ENCODE measurements at places on chromosomes 7 and 10.

DNA sequence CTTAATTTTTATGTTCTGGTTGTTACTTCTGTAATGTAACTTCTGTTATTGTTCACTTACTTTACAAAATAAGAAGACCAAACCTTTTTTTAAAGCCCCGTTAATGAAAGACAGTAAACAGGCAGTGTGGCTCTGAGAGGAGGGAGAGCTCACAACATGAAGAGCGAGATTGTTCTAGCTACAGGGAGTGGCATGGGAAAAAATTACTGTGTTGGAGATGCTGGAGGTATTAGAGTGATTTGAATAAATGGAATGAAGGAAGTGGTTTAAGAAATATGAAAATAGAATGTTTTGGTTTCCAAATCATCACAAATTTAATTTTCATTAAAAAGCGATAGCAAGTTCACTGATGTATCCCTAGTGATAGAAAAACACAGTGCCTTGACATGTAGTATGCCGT, 31.8 kb downstream of the REEP3 start:
- DNase-seq = no peak

DNA sequence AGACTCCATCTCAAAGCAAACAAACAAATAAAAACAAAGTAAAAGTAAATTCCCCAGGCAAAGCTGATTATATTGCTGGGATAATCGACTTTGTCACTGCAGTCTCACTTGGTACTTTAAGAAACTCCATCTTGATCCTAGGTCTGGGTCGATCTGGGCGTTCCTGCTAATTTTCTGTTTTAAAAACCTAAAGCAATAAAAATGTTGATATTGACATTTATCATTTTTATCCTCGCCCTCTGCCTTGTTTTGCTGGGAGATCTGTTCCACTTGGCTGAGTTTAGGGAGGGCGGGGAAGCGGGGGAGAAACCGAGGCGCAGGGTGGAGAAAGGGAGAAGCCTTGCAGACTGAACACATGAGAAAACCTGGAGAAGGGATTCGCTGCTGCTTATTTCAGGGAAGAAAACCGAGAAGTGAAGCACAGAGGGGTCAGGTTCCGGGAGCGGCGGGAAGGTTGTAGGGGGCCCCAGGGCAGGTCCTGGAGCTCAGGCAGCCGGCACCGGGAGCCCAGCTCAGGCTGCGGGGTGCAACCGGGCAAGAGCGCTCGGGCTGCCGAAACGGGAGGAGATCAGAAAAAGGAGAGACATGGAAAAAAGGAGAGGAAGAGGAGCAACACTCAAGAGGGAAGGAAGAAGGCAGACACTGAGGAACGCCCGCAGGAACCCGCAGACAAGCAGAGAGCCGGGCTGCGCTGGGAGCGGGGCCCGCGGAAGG, 27.3 kb upstream of the KMT2C start:
- DNase-seq = no peak

- DNase-seq = no peak
These were observed 487.6 kb upstream of the MGMT start for GRCh38 chr10:128979405-128979804.

DNA sequence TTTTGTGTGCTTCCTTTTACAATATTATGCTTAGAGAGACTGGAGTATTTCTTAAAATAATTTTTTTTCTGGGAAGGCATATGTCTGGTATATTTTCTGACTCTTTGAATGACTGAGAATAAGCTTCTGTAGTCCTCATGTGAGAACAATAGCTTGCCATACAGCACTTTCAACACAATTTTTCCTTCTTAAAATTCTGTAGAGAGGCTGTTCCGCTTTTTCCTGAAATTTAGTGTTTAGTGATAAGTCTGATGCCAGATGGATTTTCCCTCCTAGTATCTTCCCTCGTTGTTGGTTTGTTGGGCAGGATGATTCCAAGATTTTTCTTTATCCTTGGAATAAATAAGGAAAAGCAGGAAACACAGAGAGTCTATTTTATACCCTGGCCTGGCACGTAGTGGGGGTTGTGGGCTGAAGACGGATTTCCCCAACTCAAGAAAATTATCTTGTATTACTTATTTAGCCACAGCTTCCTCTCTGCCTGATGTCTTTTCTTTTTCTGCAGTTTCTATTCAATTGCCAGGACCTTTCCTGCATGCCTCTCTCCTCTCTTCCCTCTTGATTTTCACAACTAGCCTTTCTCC, 111.2 kb downstream of the AOAH start:
- DNase-seq = no peak

DNA sequence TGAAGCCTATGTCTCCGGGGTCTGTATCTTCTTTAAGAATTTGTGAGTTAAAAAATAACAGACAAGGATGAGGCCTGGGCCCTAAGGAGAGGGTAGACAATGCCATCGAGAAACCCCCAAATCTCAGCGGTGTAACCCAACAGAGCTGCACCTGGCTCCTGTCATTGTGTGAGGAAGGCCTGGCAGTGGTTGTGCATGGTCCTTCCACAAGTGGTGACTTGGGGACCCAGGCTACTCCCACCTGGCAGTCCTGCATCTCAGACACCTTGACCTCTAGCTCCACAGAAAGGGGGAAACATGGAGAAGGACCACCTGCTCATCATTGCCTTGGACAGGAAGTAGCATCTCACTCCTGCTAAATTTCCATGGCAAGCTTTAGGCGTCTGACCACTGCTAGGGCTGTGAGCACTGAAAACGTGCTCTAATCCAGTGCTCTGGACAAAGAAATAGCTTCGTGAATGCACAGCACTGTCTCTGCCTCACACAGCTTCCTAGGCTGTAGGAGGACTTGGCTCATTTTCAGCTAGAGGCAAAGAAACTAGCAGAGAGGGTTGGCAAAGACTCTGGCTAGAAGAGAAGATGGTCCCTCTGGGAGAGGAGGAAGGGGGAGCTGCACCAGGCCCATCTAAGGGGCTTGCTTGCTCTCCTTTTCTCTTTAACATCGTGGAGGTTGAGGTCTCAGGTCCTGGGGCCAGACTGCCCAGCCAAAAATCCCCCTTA, 273.9 kb upstream of the ZMIZ1 start:
- no peak for DNase-seq

- no peak for DNase-seq
These were observed 12.2 kb upstream of the SVIL start for GRCh38 chr10:29646960-29647461.

- DNase-seq = no peak
These were observed 1.3 kb upstream of the PRR15 start for GRCh38 chr7:29562307-29562706.

DNA sequence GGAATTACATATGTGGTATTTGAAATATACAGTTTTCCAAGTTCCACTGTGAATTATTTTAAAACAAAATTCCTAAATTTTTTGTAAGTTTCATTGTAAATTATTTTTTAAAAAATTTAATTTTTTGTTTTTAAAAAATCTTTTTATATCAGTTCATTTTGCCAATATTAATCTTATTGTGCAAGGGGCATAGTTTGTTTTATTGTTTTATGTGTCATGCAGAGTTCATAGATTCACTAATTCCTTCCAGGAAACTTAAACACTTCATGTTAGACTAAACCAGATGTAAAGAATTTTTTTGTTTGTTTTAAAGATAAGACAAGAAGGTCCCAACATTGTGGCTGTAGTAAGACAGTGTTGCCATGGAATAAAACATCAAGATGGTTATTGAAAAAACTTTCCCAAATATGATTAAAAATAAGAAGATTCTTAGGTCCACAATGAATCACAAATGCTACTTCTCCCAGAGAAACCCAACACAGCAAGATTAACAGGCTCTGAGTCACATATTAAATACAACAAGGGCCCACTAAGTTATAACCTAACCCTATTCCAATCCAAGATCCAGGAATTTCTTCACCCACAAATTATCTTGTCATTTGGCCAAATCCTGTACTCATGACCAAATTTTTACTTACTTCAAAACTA, 464.7 kb upstream of the IGFBP3 start:
- no peak for DNase-seq

GRCh38 chr10:70227548-70228320, 5.5 kb downstream of the PPA1 start:
- DNase-seq = no peak

GRCh38 chr7:27616914-27617548, 45.7 kb downstream of the HIBADH start:
- DNase-seq = no peak

- no peak for DNase-seq
These were observed 36.6 kb downstream of the SCIN start for GRCh38 chr7:12607134-12607533.

DNA sequence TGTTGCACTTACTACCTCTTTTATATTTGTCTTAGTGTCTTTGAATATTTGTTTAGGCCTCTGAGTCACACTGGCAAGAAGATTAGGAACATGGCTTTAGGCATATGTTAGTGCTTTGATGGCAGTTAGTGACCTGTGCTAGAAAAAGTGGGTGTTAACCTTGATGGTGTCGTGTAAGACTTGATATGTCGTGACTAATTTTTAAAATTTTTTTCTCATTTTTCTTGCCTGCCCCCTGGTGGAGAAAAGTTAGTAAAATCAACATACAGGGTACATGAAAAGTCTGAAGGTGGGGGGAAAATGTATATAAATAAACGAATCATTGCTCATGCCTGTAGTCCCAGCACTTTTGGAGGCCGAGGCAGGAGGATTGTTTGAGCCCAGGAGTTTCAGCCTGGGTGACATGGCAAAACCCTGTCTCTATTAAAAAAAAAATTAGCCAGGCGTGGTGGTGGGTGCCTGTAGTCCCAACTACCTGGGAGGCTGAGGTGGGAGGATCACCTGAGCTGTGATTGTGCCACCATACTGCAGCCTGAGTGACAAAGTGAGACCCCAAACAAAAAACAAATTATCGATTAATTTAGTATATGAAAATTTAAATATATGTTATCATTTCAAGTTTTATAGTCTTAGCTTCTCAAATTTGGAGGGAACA, 44.6 kb downstream of the TAX1BP1 start:
- DNase-seq = no peak

- DNase-seq = no peak
These were observed 462.8 kb upstream of the ZWINT start for GRCh38 chr10:56823849-56824248.

DNA sequence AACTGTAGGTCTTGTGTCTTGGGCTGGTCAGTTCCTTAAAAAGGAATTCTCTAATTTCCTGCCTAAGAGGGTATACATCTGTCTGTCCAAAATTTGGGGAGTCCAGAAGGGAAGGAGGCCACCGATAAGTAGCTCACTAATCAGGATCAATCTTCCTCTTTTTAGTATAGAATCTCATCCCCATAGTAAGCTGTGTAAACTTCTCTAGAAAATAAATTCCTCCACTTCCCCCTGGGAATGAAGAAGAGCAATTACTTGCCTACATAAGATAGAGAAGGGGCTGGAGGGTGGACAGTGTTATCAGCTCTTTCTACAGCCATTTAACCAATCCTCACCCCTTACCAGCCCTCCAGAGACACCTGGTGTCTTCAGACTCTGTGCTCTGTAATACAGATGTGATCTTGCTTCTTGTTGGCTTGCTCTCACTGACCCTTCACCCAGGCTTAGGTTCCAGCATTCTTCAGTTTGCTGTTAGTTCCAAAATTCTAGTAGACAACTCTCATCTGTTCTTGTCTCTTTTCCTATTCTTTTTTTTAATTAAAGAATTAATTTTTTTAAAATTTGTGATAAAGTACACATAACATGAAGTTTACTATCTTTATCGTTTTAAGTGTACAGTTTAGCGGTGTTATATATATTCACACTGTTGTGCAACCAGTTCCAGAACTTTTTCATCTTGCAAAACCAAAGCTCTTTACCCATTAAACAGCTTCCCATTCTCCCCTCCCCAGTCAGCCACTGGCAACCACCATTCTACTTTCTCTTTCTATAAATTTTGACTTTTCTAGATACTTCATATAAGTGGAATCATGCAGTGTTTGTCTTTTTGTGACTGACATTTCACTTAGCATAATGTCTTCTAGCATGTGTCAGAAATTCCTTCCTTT, 6.5 kb upstream of the PRKAR2B start:
- no peak for DNase-seq

- no peak for DNase-seq
These were observed 80.0 kb upstream of the NPVF start for GRCh38 chr7:25308246-25308645.

DNA sequence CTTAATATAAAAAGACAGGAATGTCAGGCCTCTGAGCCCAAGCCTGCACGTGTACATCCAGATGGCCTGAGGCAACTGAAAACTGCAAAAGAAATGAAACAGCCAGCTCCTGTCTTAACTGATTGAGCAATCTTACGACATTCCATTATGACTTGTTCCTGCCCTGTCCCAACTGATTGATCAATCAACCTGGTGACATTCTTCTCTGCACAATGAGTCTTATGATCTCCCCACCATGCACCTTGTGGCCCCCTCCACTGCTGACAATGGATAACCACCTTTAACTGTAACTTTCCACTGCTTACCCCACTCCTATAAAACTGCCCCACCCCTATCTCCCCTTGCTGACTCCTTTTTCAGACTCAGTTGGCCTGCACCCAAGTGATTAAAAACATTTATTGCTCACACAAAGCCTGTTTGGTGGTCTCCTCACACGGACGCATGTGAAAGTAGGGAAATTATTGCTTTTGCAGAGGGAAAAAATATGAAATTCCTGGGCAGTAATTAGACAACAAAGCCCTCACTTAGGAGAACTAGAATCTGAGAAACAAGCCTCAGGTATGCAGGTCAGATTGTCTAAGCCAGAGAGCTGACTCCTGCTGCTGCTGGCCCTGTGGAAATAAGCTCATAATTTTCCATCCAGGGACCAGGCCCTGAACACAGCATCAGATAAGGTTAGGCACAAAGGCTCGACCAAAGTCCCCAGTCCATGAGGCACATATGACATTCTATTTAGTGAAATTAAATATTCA, 5.3 kb downstream of the CYP3A7 start:
- DNase-seq = no peak

DNA sequence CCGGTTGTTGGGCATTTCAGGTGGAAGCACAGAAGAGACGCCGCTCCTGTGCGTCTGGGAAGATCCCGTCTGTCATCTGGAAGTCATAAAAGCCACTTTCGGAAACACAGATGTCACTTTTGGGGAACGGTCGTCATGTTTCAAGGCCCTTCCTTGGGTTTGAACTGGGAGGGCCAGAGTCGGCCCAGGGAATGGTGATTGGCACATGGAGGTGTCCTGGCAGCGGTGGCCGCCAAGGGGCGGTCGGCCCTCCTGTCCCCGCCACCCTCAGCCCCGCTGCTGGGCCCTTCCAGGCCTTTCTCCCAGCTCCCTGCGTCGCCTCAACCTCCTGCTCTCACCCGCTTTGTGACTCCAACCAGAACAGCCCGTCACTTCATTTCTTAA, 115.2 kb upstream of the SFMBT2 start:
- DNase-seq = no peak

DNA sequence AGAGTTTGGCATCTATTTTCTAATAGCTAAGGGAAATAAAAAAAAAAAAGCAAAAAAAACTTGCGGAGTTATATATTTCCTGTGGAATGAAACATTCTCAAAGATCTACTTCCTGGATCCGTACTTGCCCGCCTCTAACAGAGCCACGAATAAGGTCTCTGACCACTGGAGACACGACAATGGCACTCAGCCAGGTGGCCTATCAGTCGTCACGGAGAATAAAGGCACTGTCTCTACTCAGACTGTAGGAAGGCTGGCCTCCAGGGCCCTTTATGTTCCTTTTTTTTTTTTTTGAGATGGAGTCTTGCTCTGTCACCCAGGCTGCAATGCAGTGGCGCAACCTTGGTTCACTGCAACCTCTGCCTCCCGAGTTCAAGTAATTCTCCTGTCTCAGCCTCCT, 58.7 kb downstream of the RGS10 start:
- DNase-seq = no peak

Data from activated T-helper 1 cell treated with Interleukin-2 at 50 U/mL for 16 hours (primary cell).